ENCODE measurements at places on chromosomes 2 and 18.
A peak's percentile ranks its signal among the peaks of the same experiment; 100 is the strongest.

GRCh38 chr18:20971886-20972267, 139.7 kb downstream of the ROCK1 start:
- DNase-seq = no peak

GRCh38 chr2:95208106-95208505, 785 bp downstream of the ZNF892 start:
- no peak for DNase-seq

- no peak for DNase-seq
Measured at GRCh38 chr2:403682-404081, 115.8 kb upstream of the ALKAL2 start.

DNA sequence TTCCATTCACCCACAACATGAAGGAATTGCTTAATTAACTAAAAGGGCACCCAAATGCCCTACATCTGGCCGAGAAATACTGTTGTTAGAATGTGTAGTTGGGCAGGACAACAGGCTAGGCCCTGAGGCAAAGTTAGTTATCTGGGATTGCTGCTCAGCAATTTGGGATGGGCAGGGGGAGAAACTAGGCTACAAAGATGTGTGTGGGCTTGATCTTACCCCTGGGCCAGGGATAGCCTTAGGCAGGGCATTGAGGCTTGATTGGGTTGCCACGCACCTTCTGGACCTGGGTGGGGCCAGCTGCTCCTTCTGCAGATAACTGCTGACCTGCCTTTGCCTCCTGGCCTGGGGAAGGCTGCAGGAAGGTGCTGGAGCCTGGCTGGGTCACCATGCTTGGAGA, 9.4 kb downstream of the IL18RAP start:
- DNase-seq = no peak

GRCh38 chr2:72220170-72220569, 72.5 kb upstream of the CYP26B1 start:
- DNase-seq = peak; percentile 12

- no peak for DNase-seq
Measured at GRCh38 chr2:101267671-101268656, 15.3 kb downstream of the CNOT11 start.

DNA sequence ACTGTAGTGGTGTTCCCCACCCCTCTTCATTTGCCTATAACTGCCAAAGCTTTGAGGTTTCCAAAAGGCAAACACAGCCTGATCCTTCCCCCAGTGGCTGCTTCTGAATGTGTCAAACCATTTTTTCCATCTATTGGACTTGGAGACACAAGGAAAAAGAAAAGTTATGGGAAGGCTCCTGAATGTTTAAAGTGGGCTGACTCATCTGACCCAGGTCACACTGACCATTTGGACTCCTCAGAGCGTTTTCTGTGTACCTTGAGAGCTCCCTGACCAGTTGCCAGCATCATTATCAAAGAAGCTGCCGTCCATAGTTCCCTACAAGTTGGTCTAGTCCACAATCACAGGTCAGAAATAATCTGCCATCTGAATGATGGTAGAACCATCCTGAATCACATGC, 123.4 kb upstream of the COL3A1 start:
- no peak for DNase-seq

GRCh38 chr2:210224941-210225672, at the start of gene ACADL:
Gene ACADL, minus strand, starts transcription at chr2:210225447. Its CDS starts 184 bp downstream, at chr2:210225263.
- peak; percentile 40 for DNase-seq

DNA sequence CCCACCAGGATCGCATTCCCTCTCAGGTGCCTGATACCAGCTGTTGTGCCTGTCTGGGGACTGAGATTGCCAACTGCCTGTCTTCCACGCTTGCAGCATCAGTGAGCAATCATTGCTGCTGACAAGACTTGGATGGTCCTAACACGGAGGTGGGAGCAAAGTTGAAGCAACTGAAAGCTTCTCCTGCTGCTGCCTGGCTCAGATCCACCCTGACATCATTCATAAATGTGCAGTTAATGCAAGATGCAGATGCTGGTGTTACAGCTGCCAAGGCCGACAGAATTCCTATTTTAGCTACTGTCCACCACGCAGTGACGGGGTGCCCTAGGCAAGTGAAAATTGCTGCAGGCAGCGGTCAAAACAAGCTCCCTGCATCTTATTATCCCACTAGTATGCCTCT, 131.4 kb downstream of the VWC2L start:
- DNase-seq = no peak

DNA sequence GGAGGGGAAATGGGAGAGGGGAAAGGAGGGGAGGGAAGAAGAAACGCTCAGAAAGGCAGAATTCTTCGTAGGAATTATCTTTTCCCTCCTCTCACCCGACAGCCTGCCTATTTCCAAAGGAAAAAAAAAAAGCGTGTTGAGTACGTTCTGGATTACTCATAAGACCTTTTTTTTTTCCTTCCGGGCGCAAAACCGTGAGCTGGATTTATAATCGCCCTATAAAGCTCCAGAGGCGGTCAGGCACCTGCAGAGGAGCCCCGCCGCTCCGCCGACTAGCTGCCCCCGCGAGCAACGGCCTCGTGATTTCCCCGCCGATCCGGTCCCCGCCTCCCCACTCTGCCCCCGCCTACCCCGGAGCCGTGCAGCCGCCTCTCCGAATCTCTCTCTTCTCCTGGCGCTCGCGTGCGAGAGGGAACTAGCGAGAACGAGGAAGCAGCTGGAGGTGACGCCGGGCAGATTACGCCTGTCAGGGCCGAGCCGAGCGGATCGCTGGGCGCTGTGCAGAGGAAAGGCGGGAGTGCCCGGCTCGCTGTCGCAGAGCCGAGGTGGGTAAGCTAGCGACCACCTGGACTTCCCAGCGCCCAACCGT, at the start of gene GAD1:
Gene GAD1 (plus strand): TSS at position 384 of the 589 bp plus-strand sequence. CDS start 1,705 bp downstream, outside the sequence.
- DNase-seq = no peak

DNA sequence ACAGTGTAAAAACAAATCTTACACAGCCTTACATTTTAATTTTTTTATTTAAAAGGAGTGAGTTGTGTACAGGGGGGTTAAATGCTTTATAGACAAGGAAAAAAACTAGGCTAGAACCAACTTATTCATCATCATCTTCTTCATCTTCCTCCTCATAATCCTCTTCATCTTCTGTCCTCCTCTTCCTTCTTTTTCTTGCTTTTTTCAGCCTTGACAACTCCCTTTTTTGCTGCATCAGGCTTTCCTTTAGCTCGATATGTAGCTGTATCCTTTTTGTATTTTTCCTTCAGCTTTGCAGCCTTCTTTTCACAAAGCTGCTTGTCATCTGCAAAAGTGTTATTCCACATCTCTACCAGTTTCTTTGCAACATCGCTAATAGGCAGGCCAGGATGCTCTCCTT, 113.6 kb upstream of the SP5 start:
- no peak for DNase-seq

- no peak for DNase-seq
Measured at GRCh38 chr2:162710287-162710890, 128.2 kb downstream of the KCNH7 start.

- no peak for DNase-seq
Measured at GRCh38 chr2:147351784-147352183, 493.0 kb upstream of the ACVR2A start.

DNA sequence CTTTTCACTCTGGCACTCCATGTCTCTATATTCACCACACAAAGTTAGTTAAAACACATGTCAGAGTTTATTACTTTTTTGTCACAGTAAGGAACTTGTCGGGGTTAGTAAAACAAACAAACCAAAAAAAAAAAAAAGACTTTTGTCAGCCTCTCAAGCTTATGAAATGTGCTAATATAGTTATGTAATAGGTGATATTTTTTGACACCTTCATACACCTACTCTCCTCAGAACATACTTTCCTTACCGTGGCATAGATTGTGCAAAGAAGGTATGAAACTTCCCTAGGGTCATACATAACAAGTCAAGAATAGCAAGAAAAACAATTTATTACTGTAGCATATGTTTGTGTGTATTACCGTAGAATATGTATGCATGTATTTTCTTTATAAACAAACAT, 633.3 kb downstream of the CNTNAP5 start:
- no peak for DNase-seq

DNA sequence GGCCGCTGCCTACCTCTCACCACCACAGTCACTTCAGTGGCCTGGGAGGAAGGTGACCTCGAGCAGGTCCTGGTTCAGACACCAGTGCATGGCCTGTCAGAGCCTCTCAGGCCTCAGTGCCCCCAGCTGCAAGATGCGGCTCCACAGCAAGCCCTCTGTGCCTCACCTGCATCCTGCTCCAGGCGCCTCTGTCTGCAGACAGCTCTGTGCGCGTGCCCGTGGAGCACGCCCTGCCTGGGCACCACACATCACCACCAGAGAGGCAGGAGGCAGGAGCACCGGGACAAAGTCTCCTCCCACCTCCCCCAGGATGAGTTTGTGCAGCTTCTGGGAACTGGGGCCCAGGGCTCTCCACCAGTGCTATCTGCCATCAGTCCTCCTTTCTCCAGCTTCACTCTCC, 98.7 kb downstream of the TFCP2L1 start:
- DNase-seq = no peak

GRCh38 chr2:69405306-69405705, 18.3 kb upstream of the GFPT1 start:
- no peak for DNase-seq

DNA sequence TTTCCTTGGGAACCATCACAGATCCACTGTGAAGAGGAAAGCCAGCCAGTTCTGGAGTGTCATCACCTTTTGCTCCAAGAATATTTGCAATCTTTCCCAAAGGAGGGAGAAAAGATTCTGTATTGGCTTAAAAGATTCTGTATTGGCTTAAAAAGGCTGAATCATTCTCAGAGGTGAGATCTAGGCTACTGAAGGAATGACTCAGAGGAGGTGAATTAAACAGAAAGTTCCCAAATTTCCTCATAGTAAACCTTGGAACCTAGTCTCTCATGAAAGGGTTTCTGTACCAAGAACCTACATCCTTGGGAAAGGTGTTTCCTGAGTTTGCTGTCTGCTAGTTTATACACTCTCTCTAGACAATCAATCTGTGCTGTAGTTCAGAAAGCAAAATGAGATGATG, 34.1 kb upstream of the GRB14 start:
- no peak for DNase-seq

GRCh38 chr2:39377226-39377939, 59.7 kb downstream of the MAP4K3 start:
- DNase-seq = no peak

Measured in neural crest cell (in vitro differentiated cells).